ENCODE measurements at places on chromosomes 16 and 17.

- DNase-seq, result no peak
These were observed 428 bp downstream of the SGSM2 start for GRCh38 chr17:2337544-2338314.

GRCh38 chr16:89491974-89492687, 1.8 kb upstream of the ANKRD11 start:
- no peak for DNase-seq

GRCh38 chr17:47830396-47831002, 842 bp downstream of the MRPL10 start:
- DNase-seq, result no peak

GRCh38 chr16:56295739-56296527, 104.6 kb downstream of the GNAO1 start:
- DNase-seq, result no peak

GRCh38 chr16:88624481-88624880, 13.9 kb upstream of the IL17C start:
- no peak for DNase-seq

DNA sequence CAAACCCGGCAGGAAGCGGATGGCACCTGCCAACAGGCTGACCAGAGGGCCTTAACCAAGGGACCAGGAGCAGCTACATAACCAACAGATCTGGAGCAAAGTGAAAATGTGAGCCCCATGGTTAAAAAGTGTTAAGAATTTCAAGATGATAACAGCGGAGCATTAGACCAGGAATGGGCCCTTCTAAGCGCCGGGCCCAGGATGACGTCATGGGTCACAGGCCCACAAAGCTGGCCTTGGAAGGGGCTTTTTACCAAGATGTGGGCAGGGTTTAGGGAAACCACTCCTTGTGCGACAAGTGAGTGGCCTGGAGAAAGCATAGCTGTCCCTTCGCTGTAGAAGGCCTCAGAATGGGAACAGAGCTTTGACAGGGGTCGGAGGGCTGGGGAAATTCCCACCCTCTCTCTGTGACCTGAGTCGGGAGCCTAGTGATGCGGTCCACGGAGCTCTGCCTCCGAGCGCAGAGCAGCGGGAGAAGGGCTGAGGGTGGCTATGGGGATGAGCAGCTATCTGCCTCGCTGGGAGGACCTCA, 84.4 kb upstream of the RPL38 start:
- DNase-seq, result no peak

GRCh38 chr17:4631836-4632580, 9.5 kb downstream of the ALOX15 start:
- DNase-seq, result no peak

DNA sequence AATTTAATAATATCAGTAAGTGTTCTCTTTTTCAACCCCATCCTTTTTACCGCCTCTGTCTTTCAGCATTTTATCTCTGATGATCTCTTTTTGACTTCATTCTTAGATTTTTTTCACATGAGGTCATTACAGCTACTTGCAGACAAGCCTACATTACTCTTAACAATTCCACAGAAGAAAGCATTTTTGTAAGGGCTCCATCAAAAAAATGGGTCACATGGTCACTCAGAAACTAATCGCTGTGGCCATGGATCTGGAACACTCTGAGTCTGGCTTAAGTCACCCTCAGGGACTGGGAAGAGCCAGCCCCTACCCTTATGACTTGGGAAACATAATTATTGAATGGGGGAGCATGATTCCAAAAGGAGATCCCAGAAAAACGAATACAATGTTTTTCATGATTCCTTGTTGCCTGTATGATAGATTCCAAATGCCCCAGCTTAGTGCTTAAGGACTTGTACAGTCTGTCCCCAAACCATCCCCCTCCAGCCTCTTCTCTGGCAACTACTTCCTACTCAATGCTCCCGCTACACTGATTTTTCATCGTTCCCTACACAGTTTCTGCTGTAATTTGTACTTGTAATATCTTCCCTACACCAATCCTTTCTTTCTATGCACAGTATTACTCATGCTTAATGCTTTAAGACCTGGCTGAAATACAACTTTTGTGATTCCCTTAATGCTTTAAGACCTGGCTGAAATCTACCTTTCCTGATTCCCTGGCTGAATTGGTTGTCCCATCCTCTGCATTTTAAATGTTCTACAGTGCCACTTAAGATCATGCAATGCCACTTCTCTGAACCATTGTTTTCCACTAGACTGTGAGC, 457.8 kb downstream of the HS3ST4 start:
- no peak for DNase-seq

- DNase-seq, result no peak
These were observed 52.2 kb downstream of the TUBD1 start for GRCh38 chr17:59840329-59841090.

DNA sequence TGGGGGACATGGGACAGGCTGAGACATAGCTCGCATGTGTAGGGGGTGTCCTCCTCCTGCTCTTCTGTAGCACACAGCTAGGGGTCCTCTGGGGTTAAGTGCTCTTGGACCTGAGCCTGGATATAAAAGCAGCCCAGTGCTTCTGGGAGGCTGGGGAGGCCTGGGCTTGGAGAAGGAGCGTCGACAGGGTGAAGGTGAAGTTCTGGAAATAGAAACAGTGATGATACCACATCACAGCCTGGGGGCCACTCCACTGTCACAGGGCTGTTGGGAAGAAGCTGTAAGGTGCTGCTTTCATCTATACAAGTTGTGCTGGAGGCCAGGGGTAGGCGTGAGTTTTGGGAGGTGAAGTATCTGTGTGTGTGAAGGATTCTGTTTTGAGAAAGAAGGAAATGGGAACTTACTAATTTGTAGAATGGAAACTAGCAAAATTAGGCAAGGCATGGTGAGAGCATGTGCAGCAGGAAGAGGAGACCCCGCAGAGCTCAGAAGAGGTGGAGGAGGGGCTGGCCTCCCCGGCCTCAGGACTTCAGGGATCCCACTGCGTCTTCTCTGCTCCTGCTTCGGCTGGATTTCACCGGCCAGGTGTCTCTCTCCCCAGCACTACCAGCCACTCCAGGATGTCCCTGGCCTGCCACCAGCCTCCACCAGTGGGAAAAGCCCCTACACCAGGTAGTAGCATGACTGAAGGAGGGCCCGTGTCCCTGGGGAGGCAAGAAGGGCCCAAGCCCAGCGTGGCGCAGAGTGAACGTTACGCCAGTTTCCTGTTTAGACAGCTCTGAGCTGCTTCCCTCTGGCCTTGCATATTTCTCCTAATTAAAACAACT, 19.4 kb downstream of the PLCG2 start:
- no peak for DNase-seq

DNA sequence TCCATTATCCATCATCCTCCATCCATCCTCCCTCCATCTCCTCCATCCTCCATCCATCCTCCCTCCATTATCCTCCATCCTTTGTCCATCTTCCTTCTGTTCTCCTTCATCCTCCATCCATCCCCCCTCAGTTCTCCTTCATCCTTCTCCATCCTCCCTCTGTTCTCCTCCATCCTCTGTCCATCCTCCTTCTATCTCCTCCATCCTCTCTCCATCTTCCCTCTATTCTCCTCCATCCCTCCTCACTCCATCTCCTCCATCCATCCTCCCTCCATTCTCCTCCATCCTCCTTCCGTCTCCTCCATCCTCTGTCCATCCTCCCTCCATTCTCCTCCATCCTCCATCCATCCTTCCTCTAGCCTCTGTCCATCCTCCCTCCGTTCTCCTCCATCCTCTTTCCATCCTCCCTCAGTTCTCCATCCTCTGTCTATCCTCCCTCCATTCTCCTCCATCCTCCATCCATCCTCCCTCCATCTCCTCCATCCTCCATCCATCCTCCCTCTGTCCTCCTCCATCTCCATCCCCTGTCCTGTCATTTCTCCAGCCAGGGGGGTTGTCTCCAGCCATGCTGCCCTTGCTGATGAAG, 143.7 kb downstream of the SDK2 start:
- no peak for DNase-seq

DNA sequence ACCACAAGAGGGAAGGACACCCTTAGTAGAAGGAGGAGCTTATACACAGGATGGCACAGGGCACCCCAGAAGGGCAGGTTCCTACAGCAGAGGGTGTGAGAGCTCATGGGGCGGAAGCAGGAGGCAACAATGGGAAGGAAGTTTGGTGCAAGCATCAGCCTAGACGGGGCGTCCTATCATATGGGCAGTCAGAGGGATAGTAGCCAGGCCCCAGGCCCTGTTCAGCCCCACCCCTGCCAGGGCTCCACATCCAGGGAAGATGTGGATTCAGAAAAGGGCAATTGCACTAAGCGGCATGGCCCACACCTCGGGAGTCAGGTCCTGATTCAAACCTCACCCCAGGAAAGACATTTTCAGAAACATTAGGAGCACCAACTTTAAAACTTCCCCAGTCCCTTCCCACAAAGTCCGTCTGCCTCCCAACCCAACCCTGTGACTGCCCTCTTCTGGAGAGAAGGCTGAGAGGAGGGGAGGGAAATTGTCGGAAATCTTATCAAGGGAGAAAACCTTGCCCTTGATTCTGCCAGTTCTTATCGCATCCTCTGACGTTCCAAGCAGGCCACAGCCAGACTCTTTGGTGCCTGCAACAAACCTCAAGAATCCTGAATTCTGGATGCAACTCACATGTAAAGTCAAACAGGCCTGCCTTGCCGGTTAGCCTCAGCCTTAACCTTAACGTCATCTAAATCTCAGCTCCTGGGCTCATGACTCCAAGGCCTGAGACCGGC, 198.8 kb upstream of the CDH5 start:
- DNase-seq, result peak; percentile 52

DNA sequence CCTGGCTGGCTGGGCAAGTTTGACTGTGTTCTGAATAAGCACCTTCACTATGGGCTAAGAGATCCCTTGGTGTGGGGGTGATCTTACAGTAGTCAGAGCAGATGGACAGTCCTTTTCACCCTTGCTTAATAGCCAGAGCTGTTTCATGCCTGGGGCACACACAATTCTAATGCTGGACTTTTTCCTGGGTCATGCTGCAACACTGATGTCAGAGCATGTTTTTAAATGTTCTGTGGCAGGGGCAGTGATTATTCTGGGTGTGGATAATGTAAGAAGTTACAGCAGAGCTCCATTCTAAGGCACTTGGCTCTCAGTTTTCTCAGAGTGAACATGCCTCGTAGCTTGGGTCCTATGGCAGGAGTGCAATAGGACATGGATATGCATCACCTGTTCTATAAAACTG, 4.0 kb upstream of the CD68 start:
- no peak for DNase-seq

DNA sequence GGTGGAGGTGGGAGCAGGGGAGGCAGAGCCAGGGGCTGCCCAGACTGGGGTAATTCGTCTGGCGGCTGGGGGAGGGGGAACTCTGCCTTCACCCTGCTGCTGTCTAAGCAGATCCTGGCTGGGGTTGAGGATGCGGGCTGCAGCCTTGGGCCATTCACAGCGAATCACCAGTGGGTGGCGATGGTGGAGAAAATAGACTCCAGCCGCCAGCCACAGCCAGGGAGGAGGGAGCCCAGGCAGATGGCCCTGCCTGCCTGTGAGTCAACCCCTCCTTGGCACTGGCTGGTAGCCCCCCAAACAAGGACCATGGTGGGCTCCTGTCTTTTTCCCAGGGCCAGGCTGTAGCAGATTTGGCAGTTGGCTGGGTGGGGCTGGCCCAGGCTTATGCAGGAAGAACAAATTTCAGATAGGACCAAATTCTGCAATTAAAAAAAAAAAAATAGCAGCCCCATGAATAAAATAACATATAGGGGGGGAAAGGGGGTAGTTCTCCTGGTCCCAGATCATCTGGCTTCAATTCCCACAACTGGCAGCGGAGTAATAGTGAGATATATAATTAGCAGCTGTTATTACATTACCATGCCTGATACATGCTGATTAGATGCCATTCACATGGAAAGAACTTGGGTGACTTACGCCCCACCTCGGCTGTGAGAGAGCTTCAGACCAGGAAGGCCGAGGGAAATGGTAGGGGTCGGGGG, 41.5 kb upstream of the CDH5 start:
- no peak for DNase-seq

- no peak for DNase-seq
These were observed 1.9 kb upstream of the CLEC19A start for GRCh38 chr16:19283637-19284036.

DNA sequence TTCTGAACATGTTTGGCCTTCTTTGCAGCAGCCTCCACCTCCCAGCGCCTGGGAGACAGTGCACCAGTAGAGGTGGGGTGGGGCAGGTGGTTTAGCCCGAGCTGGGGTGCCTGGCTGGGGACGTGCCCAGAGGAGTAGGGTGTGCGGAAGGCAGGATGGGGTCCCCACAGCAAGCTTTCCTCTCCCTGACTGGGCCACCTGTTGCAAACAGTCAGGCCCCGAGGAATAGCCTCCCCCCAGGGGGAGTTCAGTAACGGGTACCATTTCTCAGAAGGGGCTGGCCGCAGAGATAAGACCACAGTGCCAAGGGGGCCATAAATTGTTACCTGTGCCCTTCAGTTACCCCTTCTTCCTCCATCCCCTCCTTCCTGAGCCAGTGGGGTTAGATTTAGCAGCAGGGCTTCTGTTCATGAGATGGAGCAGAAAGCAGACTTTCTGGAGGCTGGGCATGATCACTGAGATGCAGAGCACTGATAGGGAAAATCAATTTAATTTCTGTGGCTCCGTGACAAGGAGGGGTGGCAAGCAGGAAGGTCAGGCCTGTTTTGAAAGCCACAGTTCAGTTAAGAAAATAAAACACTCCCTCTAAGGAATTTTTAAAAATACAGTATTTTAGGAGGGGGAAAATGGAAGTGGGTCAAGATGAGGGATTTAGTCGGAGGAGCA, 181.9 kb downstream of the MSI2 start:
- DNase-seq, result no peak

DNA sequence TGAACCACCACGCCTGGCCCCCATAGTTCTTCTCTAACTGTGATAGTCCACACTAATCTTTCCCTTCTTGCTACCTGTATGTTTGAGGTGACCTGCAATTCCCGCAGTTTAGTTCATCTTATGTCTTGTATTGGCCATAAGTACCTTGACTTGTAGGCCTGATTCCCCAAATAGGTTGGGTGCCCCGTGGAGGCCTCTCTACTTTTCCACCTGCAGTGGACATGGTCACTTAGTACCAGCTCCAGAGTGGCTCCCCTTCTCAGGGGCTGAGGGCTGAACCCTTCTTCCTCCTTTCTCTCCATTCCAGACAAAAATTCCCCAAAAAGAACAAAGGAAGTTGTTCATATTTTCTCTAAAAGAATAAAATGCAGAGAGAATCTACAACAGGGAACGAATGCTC, 33.5 kb upstream of the CES5A start:
- peak; percentile 88 for DNase-seq

GRCh38 chr17:43766413-43767052, 7.9 kb upstream of the SOST start:
- no peak for DNase-seq
